Stimulated activated CD8-positive, alpha-beta memory T cell treated with anti-CD3 and anti-CD28 coated beads, Interleukin-12 subunit alpha, Interleukin-12 subunit beta, amount 100 ng/mL, for 1 hour (primary cell): ENCODE measurements at places on chromosomes 2 and 18.

- no peak for DNase-seq
These were observed 51.7 kb downstream of the FAM168B start for GRCh38 chr2:131041402-131042147.

GRCh38 chr2:136141510-136142149 is 23.7 kb upstream of the CXCR4 start:
- no peak for DNase-seq

GRCh38 chr2:197270601-197271000 is 40.0 kb downstream of the ANKRD44 start:
- DNase-seq: no peak

DNA sequence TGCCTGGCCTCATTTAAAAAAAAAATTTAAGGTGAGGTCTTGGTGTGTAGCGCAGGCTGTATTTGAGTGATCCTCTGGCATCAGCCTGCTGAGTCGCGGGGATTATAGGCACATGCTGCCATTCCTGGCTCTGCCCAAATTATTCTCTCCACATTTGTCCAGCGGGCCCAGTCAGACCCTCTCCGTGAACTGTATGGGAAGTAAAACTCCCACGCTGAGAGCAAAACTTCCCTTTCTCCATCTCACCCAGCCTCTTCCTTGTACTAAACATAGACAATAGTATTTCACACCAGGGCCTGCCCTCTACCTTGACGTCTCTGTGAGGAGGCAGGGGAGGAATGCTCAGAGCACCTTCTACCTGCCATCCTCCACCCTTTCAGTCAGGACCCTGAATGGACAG is 37.0 kb downstream of the EIF4E2 start:
- DNase-seq: no peak

GRCh38 chr18:24388957-24389356 is 8.7 kb downstream of the OSBPL1A start:
- no peak for DNase-seq

DNA sequence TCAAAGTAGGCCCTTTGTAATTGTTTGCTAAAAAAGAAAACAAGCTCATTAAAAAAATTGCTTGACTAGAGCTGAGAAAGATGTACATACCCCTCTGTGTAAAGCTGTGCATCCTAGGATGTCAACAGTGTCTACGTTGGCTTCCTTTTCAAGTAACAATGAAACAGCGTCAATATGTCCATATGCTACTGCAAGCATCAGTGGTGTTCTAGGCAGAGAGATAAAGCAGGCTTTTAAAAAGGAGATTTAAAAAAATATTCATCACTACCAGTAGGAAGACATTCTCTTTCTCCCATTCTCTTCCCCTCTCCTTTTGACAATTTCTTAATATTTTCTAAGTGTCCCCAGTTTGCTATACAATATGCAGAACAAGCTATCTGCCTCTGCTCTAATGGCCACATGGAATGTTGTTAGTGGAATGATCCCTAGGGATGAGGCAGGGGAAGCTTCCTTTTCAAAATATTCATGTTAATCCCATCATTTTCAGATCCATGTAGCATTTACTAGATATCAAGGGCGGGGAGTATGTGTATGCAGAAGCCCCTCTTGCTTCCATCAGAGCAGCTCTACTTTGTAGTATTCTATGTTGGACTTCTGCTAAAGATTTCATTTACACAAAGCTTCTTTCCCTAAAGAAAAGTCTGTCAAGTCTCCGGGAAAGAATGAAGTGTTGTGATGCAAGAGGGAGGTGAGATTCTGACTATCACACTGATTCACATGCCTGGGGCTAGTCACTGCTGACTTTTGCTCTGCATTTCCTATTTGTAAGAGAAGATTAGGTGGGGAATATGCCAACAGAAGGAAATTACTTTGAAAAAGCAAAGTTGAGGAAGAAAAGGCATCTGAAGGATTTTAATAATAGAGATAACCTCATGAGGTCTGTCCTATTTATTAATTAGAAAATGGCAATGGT is 81.5 kb upstream of the PGAP1 start:
- no peak for DNase-seq

- DNase-seq: no peak
These were observed 144.8 kb downstream of the RNF152 start for GRCh38 chr18:61748004-61748403.

- DNase-seq: no peak
These were observed 333.2 kb downstream of the SOX11 start for GRCh38 chr2:6025391-6025790.

- DNase-seq: no peak
These were observed 472 bp downstream of the SLC20A1 start for GRCh38 chr2:112646102-112646719.

DNA sequence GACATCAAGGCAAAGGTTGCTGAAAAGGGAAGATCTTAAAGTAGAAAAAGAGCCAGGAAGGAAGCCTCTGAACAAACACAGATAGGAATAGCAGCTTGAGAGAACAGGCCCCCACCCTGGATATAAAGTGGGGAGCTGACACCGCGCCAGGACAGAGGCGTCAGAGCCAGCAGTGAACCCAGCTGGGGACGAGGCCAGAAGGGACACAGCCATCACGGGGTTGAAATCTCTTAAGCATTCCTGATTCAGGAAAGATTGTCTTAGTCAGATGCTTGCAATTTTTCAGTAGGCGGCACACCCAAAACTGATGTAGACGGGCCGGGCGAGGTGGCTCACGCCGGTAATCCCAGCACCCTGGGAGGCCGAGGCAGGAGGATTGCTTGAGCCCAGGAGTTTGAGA is 93.8 kb upstream of the PHLPP1 start:
- DNase-seq: no peak

DNA sequence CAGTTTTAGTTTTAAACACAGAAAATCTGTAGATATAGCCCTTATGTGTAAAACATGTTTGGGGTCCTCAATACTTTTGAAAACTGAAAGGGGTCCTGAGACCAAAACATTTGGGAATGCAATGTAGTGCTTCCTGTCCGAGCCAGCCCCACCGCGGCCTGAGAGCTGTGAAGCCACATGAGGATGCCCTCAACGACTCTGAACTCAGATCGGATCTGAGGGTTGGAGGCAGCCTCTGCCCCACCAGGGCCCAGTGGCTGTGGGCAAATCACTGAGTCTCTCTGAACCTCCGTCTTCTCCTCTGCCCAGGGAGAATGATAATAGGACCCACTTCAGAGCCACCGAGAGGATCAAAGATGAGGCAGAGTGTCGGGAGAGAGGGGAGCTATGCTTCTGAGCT is 33.4 kb upstream of the HPCAL1 start:
- DNase-seq: no peak

- DNase-seq: no peak
These were observed 44.2 kb upstream of the VPS54 start for GRCh38 chr2:64063454-64063853.

DNA sequence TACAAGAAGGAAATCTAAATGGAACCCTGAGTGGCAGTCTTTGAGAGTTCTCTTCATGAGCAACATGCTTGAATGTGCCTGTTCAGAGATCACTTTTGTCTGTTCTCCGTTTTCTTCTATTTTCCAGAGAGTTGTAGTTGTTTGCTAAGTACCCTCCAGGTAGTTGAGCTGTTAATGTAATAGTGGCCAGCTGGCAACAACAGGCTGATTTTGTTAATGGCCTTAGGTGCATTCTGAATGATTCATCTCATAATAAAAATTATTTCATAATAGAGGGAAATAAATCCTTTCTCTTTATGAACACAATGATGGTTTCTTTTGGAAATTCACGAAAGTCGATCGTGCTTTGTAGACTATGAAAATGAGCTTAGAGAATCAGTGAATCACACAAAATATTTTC is 136.8 kb downstream of the LRP1B start:
- no peak for DNase-seq

DNA sequence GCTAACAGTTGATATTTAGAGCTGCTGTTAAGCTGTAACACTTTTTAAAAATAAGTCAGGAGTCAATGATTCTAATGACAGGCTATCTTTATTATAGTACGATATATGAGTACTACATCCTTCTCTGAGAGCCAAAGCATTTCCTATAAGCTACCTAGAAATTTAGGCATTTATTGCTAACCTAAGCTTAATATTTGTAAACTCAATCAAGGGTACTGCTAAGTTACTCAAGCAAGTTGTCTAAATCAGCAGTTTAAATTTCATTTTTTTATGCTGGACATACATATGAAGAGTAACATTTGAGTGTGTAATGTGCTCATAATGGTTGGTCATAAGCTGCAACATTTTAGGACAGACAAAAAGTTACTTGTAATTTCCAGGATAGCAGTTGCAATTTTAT is 1576.5 kb upstream of the NXPH2 start:
- no peak for DNase-seq

- no peak for DNase-seq
These were observed 37.1 kb downstream of the CD28 start for GRCh38 chr2:203743441-203743981.
